Right renal pelvis (tissue), 4 donors: ENCODE measurements at places on chromosomes 11 and 22. TPM values are rescaled to one million over a fixed set of nuclear protein-coding genes. Genes with fewer than 3 reads are reported as not detected.
A peak's percentile ranks its signal among the peaks of the same experiment; 100 is the strongest.

DNA sequence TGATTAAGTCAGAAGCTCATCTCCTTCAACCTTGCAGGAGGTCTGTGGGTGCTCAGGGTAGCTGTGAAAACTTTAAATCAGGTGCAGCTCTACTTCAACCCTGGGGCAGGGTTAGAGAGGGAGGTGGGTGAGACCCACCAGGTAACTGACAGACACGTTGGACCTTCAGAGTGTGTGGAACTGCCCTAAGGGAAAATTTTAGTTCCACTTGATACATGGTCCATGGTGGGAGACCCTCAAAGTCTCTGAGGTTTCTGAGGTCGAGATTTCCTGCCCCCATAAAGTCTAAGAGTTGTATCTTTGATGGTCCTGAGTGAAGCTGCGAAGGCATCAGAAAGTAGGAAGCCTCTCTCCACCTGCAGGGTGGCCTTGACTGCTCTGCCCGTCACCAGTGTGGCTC is 23.9 kb upstream of the NNMT start:
- no peak for DNase-seq

GRCh38 chr11:117663414-117663813 is 133.6 kb downstream of the DSCAML1 start:
- DNase-seq = no peak

DNA sequence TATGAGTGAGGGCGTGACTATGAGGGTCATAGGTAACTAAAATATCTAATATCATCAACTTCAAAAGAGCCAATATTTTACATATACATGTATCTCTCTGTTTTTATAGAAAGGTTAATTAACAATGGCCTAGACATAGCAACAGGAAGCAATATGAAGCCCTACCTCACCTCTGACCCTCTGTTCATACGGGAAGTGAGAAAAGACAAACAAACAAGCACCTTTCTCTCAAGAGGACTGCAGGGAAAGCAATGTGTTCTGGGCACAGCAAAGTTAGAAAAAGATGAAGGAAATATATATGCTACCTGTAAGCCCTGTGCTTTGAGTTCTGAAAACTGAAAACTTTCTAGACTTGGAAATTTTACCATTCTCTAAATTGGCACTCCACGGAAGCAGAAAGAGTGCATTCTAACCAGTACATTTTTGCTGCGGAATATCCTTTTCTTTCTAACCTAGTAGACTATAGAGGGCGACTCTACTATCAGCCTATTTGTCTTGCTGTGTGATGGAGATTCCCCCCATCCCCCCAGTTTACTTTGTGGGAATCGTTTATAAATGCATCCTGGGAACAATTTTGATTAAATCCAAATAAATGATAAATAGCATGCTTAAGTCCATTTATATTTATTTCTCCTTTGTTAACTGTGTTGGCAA is 830.4 kb upstream of the FAT3 start:
- DNase-seq = no peak

DNA sequence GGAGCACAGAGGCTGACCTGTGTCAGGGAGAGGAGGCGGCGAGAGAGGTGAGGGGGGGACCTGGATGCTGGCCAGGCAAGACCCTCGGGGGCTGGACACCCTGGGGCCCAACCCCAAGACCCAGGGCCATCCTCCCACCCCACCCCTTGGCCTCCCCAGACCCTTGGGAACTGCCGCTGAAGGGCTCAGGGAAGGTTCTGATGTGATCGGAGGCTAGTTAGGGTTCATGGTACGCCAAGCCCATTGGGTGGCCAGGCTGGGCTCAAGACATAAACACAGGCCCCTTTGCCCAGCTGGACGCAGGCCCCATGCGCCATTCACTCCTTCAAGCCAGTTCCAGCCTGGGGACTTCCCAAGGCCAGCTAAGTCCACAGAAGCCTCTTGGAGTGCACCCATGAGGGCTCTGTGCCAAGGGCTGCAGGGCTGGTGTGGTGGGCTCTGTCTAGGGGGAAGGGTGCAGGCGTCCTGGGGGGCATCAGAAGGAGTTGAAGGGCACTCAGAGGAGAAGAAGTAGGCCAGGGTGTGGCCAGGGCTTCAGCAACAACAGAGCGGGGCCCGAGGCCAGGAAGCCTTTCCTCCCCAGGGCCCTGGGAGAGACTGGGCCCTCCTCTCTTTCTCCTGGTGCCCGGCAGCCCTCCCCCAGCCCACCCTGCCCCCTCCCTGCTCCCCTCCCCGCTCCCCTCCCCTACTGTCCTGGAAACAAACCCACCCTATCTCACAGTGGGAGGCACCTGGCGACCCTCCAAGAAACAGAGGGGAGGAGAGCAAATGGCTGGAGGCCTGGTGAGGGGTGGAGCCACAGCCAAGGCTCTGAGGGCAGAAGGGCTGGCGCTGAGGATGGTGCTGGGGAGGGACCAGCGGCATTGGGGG is 12.9 kb downstream of the TSPAN32 start:
- peak; percentile 70 for DNase-seq

- peak; percentile 39 for DNase-seq
Observed at GRCh38 chr11:122523846-122524805, 131.4 kb upstream of the UBASH3B start.

GRCh38 chr11:46760429-46761128 is 41.6 kb downstream of the F2 start:
- DNase-seq = no peak

DNA sequence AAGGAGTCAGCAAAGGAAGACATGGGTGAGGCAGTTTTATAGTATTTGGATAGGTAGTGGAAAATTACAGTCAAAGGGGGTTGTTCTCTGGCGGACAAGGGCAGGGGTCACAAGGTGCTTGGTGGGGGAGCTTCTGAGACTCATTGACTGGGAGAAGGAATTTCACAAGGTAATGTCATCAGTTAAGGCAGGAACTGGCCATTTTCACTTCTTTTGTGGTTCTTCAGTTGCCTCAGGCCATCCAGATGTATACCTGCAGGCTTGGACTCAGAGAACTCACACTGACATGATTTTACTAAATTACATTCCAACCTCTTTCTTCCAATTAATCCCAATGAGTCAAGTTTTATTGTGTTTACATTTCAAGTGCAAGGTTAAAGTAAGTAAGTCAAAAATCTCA is 240.5 kb upstream of the API5 start:
- DNase-seq = no peak

DNA sequence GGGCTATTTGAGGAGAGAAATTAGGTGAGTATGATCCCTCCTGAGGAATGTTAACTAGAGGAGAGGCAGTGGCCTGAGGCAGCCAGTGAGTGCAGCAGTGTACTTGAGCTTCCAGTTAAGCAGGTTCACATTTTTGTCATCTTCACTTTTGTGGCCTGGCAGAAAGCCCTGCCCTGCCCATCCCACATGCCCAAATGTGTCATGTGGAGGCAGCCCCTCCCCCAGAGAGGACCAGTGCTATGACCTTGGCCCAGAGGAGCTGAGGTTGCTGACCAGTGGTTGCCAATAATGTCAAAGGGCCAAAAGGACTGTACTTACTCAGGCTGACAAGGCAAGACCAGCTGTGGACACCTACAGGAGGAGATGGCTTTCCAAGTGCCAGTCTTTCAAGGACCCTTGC is 17.6 kb upstream of the GRK2 start:
- DNase-seq = no peak

- no peak for DNase-seq
Observed at GRCh38 chr11:118108513-118108912, 21.8 kb upstream of the SMIM35 start.

DNA sequence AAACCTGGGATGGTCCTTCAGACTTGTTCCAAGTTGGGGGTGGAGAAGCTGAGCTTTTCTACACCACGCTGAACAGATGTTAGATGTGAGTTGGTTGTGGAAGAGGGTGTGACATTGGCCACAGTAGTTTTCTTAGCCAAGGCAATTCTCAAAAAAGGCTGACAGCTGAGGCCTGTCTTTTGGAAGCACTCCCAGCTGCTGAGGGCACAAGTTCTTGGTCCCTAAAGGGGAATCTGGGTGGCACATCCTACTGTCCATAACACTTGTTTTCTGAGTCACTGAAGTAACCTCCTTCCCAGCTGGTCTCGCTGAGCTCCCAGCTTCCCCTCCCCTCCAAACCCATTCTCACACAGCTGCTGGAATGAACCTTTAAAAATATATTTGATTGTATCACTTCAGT is 375.7 kb upstream of the KIRREL3 start:
- DNase-seq = no peak

DNA sequence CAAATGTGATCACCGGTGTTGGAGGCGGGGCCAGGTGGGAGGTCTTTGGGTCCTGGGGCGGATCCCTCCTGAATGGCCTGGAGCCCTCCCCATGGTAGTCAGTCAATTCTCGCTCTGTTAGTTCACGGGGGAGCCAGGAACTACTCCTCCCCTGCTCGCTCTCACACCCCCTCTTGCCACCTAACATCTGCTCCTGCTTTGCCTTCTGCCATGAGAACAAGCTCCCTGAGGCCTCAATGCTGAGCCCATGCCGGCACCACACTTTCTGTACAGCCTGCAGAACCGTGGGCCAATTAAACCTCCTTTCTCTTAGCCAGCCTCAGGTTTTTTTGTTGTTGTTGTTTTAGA is 135.7 kb downstream of the SHANK2 start:
- no peak for DNase-seq

GRCh38 chr22:20019661-20020532 is 1.0 kb upstream of the TANGO2 start:
- no peak for DNase-seq

- DNase-seq = no peak
Observed at GRCh38 chr22:20088263-20088648, 8.2 kb downstream of the DGCR8 start.

GRCh38 chr11:121063728-121064127 is 37.3 kb upstream of the TECTA start:
- no peak for DNase-seq

DNA sequence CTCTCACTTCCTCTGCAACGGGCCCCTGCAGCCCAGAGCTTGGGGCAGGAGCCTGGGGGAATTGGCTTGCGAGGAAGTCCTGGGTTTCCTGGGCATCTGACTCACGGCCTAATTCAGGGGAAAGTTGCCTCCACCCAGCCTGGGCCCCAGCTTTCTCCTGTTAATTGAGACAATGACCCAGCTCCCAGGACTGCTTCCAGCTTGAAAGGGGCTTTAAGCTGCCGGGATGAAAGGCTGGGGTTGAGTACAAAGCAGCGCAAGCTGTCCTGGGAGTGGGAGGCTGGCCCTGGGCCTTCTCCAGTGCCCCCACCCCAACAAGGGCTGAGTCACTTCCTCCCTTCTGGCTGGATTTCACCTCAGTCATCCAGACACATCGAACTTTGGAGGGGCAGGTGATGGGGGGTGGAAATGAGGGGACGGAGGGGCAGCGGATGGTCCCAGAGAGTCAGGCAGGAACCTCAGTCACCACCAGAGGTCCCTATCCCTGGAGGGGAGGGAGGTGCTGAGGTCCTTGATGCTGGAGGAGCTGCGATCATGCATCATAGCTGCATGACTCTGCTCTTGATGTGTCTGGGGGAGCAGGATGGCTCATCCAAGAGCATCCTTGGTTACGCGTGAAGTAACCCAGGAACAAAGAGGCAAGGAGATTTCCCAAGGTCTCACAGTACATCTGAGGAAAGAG is 30.1 kb upstream of the OAF start:
- no peak for DNase-seq

DNA sequence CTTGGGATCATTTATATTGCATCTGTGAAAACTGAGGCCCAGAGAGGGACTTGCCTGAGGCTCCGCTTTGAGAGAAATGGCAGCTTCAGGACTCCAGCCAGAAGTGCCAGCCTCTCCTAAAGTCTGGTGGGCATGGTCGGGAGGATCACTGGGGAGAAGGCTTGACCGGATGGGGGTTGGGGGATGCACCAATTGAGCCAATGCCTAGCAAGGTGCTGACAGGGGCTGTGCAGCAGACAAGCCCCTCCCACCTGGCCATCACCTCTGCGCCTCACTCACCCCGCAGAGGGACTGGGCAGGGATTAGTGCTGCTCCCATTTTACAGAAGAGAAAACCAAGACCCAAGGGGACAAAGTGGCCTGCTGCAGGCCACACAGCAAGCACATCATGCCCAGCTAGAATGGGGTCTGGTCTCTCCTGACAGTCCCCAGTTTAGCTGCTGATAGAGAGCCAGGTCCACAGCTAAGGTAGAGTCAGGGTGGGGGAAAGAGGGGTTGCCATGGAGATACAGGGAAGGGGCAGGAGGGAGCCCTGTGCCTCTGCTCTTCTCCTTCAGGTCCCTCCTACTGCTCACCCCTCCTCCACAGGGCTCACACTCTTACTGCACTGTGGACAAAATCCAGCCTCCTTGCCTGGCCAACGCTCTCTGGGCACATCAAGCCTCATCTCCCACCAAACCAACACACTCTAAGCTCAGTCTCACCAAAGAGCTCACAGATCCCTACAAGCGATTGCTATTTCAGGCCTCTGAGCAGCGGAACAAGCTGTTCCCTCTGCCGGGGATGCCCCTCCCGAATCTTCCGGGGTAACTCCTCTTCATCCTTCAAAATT is 29.5 kb downstream of the TEF start:
- no peak for DNase-seq

GRCh38 chr11:316891-317301 is 3.1 kb downstream of the IFITM1 start:
- DNase-seq = no peak

GRCh38 chr22:49429066-49429465 is 398.6 kb downstream of the BRD1 start:
- no peak for DNase-seq

DNA sequence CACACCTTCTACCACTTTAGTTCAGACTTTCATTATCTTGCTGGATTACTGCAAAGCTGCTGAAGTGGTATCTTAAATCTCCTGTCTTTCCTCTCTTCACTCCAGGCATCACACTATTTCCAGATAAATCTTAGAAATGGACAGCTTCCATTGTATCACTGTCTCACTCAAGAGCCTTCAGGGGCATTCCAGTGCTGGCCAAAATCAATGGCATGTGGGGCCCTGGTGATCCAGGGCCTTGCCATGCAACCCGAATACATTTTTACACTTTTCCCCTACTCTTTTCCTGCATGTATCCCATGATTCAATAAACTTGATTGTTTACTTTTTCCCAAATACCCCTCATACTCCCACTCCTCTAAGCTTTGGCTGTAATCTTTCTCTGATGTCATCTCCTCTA is 39.4 kb upstream of the DEUP1 start:
- DNase-seq = no peak

DNA sequence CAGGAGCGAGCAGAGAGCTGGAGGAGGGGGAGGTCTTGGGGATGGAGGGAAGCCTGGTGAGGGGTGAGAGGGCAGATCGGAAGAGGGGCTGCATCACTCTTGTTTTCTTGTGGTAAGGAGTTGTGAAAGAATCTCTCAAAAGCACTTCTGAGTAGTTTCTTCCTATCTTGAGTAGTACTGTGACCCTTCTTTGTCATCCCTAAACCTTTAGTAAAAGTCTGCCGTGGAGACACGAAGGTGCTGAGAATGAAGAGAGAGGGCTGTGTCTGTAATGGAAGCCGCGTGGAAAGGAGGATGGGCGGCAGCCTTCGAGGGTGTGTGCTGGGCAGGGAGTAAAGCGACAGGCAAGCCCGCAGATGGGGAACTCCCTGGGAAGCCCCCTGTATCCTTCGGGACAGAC is 237.8 kb downstream of the TBC1D22A start:
- DNase-seq = no peak

- DNase-seq = no peak
Observed at GRCh38 chr11:86978756-86979608, 23.8 kb upstream of the FZD4 start.

GRCh38 chr11:92972248-92972647 is 2.8 kb downstream of the MTNR1B start:
- DNase-seq = no peak

The EXPH5 gene
- polyA plus RNA-seq = 4.2 TPM

The FREY1 gene
- polyA plus RNA-seq = 0.55 TPM

The UBXN1 gene
- 179 TPM for polyA plus RNA-seq

The NTM gene
- 52.4 TPM for polyA plus RNA-seq

The NXPE4 gene
- polyA plus RNA-seq = 0.06 TPM

The ZBTB16 gene
- polyA plus RNA-seq = 0.89 TPM

The GUCD1 gene
- polyA plus RNA-seq = 78.8 TPM

The C11orf97 gene
- polyA plus RNA-seq = not detected

The NRXN2 gene
- polyA plus RNA-seq = 15.5 TPM

The RFPL1 gene
- 1.2 TPM for polyA plus RNA-seq

The RPS19BP1 gene
- polyA plus RNA-seq = 45.6 TPM
